Urothelium cell line (cell line): ENCODE measurements at places on chromosomes 12 and 14.

- no peak for DNase-seq
Observed at GRCh38 chr14:104874110-104874531, 9.1 kb downstream of the CEP170B start.

DNA sequence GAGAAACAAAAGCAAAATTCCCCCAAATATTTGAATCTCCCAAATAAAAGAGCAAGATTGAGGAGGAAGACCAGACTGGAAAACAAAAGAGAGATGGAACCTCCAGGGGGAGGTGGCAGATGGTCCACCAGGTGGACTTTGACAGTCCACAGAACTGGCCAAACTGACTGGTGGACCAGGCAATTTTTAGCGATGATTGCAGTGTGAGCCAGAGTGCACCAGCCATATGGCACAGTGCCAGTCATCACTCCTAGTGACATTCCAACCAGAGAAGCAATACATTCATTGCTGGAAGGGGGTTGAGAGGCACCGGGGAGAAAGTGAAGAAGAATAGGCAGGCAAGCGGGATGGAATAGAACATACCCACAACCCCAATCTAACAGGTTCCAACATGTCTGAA is 182.9 kb downstream of the EXOC5 start:
- peak; percentile 32 for DNase-seq

DNA sequence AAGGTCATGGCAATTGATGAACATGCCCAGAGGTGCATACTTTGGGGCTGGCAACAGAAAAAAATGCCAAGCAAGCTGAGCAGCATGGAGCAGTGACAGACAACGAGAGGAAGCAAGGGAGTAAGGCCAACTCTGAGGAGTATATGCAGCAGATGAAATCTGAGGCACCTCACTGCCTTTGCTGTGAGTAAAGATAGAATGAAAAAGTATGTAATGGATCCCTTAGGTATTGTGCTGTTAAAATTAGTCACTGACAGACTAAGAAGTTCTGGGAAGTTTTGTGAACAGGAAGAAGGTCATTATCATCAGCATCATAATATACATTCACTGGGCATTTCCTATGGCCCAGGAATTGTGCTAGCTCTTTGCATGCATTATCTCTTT is 269.9 kb downstream of the DUSP6 start:
- no peak for DNase-seq

- DNase-seq = peak; percentile 42
Observed at GRCh38 chr14:56118611-56119181, 485 bp downstream of the PELI2 start.

GRCh38 chr14:64092940-64093339 is 201.2 kb downstream of the ESR2 start:
- DNase-seq = no peak
